ENCODE measurements at places on chromosomes 2 and 18.

- DNase-seq: no peak
Observed at GRCh38 chr2:37489536-37489935, 145.1 kb downstream of the QPCT start.

- DNase-seq: no peak
Observed at GRCh38 chr2:112121682-112122254, 16.4 kb upstream of the FBLN7 start.

DNA sequence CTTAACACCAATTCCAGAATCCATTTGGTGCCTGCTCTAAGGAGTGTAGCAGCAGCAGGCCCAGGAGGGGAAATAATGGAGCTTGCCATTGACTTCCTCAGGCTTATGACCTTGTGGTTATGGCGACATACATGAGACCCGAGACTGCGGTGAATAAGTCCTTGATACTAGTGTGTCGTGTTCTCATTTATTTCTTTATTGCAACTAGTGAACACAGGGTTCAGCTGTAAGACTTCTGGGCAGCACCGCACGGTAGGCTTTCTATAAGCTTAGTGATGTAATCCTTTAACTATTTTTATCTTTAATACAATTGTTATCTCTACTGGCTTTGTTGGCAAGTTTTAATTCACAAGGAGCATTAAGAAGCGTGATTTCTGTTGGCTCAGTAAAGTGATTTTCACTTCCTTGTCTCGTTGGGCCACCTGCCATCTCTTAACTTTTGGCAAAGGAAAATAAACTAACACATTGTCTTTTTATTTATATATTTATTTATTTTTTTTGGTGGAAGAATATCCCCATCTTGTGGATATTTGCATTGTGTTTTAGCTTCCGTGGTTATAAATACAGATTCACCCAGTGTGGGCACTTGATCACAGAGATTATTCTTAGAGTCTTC, 139.8 kb downstream of the LTBP1 start:
- no peak for DNase-seq

DNA sequence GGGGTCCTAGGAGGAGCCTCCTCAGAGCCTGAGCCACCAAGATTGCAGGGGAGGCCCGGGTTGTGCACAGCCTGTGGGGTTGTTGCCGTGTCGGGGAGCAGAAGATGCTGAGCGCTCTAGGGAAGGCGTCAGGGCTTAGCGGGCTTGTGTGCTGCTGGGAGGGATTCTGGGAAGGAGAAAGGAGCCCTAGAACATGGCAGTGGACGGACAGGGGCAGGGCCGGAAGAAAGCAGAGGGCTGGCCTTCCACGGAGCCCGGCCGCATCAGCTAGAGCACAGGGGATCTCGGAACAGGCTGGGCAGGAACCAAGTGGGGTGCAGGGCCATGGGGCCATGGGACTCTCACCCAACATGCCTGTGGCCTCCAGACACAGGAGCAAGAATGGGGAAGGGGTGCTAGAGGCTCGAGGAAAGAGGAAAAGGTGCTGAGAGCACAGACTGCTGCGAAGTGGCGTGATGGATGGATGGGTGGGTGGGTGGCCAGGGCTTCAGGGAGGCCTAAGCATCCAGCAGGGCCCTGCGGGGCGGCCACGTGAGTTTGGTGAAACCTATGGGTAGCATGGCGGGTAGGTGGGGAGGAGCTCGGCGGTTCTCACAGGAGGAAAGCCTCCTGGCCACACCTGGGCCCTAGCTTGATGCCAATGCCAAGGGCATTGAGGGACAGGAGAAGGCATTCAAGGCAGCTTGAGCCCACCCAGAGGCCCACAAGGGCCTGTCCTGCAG, 35.8 kb downstream of the MTERF4 start:
- DNase-seq: no peak

DNA sequence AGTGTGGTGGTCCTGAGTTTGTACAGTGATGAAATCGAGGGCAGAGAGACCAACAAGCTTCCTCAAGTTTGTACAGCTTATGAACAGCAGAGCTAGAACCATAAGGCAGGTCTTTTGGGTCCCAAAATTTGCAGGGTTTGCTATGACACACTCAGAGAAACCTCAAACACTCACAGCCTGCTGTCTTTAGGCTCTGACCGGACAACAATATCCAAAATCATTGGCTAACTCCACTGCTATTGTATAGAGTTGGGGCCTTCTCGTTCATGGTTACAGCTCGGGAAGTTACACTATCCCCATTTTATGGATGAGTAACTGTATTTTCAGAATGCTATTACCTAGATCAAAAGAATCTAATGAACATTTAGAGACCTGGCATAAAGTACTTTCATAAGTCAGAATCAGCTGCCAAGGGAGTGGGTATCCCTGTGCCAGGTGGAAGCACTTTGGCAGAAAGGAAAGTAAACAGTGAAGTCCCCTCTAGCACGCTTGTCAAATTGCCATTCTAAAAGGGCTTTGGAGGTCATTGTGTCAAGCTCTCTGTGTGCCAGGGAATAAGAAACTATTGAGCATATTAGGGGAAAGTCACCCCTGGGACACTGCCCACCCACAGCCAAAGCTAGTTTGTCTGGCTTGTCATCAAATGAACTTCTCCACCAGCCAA, 331.8 kb downstream of the ALK start:
- DNase-seq: no peak

- no peak for DNase-seq
Observed at GRCh38 chr2:128564551-128564950, 245.9 kb upstream of the HS6ST1 start.

- DNase-seq: no peak
Observed at GRCh38 chr2:76080154-76080553, 369.4 kb upstream of the GCFC2 start.

DNA sequence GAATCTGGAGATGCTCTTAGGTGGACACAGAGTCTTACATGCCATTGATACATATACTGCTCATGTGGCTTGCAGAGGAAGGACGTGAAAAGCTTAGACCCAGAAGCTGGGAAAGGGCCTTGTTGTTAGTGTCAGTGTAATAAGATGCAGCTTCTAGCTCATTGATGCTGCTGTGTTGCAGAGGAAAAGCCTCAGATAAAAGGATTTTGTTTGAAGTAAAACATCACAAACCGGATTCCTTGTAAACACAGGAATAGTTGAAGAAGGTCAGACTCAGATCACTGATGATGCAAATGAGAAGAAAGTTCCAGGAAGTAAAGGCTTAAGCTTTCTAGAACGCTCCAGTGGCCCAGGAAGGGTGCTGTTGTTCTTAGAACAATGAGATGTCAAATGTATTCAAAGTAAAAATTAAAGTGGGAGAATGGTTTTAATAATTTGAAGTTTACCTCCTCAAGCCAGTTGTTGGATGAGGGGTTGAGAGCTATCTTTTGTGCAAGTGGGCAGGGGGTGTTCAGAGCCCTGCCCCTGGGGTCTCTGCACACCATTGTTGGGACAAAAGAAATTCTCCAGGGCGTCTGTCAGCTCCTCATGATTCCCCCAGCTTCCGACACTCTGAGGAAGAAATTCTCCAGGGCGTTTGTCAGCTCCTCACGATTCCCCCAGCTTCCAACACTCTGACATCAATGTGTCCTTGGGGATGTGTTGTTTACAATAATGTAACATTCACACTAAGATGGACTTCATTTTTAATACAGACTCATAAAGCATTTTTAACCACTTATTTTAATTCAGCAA, 61.3 kb upstream of the CHMP1B start:
- no peak for DNase-seq

GRCh38 chr2:230955163-230955737, 30.2 kb upstream of the GPR55 start:
- DNase-seq: no peak

GRCh38 chr18:63040788-63041410, 278.7 kb downstream of the BCL2 start:
- DNase-seq: no peak

- no peak for DNase-seq
Observed at GRCh38 chr18:52615943-52616342, 275.9 kb downstream of the DCC start.

- no peak for DNase-seq
Observed at GRCh38 chr2:169711751-169712509, 17.7 kb downstream of the PHOSPHO2 start.

- DNase-seq: no peak
Observed at GRCh38 chr18:37419315-37419714, 146.3 kb downstream of the CELF4 start.

DNA sequence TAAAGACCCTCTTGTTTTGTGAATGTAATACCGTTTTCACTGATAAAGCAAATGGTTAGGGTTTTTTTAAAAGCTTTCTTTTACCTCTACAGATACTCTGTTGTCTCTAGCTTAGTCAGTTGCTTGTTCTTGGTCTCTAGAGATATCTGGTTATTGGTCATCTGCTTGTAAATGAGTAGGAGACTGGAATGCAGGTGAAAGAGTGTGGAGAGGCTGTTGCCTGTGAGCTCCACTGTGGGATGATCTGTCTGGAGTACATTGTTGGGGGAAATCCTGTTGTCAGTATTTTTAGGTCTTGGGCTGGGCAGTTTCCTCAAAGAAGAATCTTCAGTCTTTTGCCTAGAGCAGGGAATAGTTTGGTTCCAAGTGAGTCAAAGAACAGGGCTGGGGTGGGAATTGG, 67.7 kb downstream of the SMCHD1 start:
- DNase-seq: no peak

DNA sequence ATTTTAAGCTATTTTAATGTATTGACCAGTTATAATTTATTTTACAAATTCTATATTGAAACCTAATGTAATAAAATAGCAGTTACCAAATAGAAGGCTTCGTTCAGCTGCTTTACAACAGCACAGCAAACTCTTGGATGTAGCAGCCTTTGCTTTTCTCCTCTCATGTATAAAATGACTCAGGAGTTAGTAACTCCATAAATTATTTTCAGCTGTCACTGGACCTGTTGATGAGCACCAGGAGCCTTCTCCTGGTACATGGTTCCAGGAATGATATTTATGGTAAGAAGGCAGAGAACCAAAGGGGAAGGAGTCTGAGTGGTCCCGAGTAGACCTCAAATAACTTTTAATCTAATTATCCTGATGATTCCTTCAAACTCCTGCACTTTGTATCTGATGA, 256.4 kb upstream of the NETO1 start:
- no peak for DNase-seq

GRCh38 chr2:48346124-48346536, 183.8 kb upstream of the STON1 start:
- peak; percentile 27 for DNase-seq
